D341Med (cell line): ENCODE measurements at places on chromosomes 12 and 14.

GRCh38 chr12:65937161-65937641, 112.9 kb downstream of the HMGA2 start:
- no peak for DNase-seq

DNA sequence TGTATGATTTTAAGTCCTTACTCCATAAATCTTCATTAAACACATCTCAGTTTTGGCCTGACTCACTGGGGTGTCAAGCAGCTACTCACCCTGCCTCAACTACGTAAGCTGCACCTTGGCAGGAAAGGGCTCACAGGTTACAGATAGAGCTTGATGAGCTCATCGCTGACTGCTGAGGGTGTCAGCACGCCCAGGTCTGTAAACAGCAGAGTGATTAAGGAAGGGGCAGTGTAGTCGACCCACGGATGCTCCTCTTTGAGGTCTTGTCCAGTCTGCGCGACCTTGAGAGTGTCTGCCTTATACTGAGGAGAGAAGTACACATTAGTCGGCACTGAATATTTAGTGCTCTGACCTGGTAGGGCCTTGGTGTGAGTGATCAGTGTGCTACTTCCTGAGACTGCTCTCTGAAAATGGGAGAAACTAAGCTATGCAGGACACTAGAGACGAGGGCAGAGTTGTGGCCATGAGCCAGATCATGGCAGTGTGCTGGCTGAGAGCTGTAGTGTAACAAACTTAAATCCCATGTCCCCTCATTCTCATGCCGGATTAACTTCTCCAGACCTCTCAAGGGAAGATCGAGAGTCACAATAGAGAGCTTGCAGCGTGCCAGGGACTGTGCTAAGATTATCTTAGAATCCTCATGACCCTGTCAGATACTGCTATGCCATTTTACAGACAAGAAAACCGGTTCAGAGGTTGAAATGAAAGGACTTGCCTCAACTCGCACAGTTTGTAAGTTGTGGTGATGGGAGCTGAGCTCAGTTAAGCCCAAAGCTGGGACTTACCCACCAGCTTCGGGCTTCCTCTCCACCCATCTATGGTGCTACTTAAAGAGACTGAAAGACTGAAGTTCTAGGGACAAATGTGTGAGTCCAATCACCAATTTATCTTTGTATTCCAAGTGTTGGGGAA, 11.6 kb downstream of the EIF2B1 start:
- no peak for DNase-seq

DNA sequence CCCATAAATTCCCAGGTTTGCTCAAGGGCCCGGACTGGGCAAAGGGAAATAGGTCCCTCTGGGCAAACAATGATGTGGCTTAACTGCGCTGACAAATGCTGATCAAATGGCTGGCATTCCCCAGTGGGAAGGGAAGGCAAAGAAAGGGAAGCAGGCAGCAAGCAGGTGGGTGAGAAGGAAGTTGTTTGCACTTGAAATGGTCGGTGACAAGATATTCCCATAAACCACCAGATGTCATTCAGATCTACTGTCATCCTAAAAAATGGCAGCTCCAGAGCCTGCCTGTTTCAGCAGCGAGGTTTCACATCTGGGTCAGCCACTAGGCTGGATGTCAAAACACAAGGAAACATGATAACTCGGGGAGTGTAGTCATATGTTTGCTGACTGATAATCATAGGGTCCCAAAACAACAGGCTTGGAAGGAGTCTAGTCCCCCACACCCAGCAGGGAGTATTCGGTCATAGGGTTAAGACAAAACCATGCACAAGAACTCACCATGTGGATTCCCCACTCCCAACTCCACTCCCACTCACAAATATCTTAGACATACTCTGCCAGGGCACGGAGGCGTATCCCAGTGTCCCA, 37.9 kb upstream of the MDM1 start:
- no peak for DNase-seq

DNA sequence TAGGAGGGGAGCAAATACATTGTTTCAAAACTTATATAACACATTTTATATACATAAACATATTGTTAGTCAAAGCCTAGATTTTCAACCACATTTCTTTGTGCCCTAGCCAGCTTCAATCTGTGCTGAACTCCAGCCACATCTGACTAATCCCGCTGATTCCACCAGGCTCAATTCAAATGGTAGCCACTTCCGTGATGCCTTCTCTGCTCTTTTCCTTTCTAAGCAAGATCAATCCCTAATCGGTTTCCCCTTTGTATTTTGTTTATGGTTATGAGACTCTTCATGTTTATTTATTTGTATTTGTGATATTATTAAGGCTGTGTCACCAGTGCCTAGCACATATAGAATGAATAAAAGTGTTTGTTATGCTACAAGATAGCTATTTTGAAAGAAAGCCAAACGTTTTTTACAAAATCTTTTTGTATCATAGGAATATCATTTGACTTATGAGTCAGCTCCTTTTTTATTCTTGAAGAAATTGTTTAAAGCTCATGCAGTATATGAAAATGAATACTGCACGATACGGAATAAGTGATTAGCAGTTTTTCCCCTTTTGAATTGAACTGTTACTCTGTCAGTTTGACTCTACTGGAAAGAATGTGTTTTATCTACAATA, 110.2 kb downstream of the PLEKHA5 start:
- DNase-seq = peak; percentile 31

- DNase-seq = no peak
Measured at GRCh38 chr14:44361083-44361482, 146.0 kb downstream of the FSCB start.

GRCh38 chr12:32270818-32271710, 128.3 kb upstream of the FGD4 start:
- peak; percentile 29 for DNase-seq

- no peak for DNase-seq
Measured at GRCh38 chr12:85281636-85282312, 1.8 kb downstream of the ALX1 start.

DNA sequence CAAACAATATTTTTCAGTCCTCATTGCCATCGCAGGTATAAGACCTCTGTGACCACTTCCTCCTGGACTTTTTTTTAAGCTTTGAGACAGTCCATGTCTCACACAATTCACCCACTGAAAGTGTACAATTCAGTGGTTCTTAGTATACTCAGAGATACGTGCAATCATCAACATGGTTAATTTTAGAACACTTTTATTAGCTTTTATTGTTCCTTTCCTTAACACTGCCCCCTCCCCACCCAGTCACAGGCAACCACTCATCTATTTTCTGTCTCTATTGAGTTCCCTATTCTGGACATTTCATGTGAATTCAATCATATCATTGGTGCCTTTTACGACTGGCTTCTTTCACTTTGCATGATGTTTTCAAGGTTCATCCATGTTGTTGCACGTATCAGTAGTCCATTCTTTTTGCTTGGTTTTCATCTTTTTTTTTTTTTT, 16.2 kb downstream of the NCKAP5L start:
- DNase-seq = no peak
